AML-193 (cell line): ENCODE measurements at places on chromosomes 1 and 21.
A peak's percentile ranks its signal among the peaks of the same experiment; 100 is the strongest.

DNA sequence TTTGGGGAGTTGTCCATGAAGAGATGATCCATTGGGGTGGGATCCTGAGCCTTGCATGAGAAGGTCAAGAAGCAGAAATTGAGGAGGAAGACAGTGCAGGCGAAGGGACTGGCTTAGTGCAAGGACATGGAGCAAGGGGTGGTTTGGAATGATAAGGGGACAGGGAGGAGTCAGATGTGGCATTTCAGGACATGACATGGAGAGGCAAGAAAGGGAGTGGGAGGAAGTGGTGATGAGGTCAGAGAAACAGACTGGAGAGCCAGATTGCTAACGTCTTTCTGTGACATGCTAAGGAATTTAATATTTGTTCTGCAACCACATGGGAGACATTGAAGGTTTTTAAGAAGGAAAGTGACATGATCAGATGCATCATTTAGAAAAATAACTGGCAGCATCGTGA lies 346.8 kb upstream of the FMN2 start:
- DNase-seq, result no peak

- no peak for DNase-seq
These were observed 145.4 kb downstream of the GALNT2 start for GRCh38 chr1:230212405-230212936.

GRCh38 chr1:228555074-228555994 lies 68.2 kb downstream of the RNF187 start:
- no peak for DNase-seq

DNA sequence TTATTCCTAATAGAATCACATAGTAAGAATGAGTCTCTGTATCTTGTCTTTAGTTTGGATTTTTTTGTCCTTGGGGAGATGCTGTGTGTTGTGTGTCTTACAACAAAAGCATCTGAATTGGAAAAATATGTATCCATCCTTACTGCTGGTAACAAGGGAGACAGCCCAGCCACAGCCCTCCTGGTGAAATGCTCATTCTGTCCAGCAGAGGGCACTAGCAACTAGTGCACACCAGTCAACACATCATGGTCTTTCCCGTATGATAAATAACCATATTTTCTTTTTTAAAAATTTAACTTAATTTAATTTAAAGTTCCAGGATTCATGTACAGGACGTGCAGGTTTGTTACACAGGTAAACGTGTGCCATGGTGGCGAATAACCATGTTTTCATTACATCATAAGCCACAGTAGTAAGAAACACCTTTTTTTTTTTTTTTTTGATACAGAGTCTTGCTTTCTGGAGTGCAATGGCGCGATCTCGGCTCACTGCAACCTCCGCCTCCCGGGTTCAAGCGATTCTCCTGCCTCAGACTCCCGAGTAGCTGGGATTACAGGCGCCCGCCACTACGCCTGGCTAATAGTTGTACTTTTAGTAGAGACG lies 245.1 kb downstream of the PTBP2 start:
- DNase-seq, result peak; percentile 31
